Stimulated activated CD4-positive, alpha-beta T cell treated with anti-CD3 and anti-CD28 coated beads, Interleukin-1b, Interleukin-23, amount 100 ng/mL, for 48 hours (primary cell): ENCODE measurements at places on chromosomes 5 and 9.

DNA sequence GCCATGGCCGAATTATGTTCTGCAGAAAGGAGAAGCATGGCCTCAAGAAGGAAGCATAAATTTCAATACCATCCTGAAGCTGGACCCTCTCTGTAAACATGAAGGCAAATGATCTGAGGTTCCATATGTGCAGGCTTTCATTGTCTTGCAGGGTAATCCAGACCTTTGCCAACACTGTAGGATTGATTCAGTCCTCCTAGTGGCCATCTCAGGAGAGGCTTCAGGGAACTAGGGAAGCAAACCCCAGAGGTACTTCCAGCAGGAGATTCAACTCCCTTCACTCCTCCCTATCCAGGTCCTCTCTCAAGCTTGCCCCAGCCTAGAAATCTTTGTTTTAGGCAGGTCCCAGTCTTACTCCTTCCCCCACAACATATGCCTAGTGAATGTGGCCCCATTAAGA is 99.3 kb upstream of the HCN1 start:
- no peak for DNase-seq

DNA sequence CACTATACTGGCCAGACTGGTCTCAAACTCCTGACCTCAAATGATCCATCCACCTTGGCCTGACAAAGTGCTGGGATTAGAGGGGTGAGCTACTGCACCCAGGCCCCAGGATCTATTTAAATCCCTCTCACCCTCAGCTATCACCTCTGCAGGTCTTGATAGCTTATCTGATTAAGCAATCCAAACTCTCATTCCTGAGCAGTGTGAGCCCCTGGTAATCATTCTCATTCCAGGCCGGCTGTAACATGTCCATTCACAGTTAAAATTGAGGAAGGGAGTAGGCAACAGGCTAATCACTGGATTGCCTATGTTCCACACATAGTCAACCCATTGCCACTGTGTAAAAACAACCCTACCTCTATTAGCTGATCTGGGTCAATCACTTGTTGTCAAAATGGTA is 111.1 kb downstream of the AGTPBP1 start:
- DNase-seq = no peak

GRCh38 chr9:38086496-38086895 is 17.5 kb upstream of the SHB start:
- DNase-seq = no peak

GRCh38 chr9:108626743-108627142 is 229.0 kb downstream of the ACTL7B start:
- DNase-seq = no peak

GRCh38 chr5:24497145-24497544 is 147.6 kb downstream of the CDH10 start:
- no peak for DNase-seq

DNA sequence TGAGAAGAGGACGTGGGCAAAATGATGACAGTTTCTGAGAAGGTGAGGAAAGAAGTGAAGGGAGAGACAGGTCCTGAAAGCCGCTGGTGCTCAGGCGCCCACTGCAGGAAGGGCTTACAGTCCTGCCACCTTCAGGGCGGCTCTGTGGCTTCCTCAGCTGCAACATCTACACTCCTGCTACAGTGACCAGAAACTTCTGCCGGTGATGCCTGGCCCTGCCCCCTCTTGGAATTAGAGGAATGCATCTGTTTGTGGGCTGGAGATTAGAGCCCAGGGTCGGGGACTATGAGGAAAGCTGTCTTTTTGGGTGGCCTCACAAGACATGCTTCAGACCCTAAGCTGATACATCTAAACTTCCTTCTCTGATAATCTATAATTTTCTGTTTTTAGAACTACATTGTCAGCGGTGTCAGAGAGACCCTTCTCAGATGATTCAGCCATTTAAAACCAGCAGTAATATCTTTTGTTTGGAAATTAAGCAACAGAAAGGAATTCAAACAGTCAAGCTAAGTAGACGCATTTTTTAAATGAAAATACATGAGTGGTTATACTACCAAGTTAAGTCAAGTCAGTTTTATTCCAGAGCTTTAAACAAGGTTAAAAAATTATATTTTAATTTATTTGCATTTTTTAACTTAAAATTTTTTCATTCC is 30.4 kb downstream of the PRDM6 start:
- no peak for DNase-seq

GRCh38 chr5:62653001-62653863 is 74.6 kb downstream of the LRRC70 start:
- no peak for DNase-seq

DNA sequence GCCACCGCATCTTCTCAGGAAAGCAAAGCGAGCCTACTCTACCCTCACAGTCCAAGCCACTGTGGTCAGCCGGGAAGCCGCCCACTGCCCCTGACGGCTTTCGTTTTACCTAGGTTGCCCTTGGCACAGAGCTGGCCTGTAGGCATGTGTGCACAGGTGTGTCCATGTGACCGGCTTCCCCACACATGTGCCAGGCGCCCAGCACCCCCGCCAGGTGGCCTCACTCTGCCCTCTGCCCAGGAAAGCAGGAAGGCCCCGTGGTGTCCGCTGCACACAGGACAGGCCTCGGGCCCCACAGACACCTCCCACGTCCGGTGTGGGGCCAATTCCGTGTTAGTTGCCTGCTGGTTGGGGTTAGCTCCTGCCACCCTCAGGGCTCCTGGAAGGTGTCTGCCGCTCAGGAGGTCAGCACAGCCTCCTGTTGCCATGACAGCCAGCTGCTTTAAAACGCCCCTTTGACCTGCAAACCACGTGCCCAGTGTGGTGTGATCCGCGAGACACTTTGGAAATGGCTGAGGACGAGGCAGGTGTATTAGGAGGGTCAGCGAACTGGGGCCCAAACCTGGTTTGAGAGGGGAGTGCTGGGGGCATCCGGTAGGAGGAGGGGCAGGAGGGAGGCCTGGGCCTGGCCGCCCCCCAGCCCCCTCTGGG is 28.7 kb downstream of the TPPP start:
- DNase-seq = no peak

DNA sequence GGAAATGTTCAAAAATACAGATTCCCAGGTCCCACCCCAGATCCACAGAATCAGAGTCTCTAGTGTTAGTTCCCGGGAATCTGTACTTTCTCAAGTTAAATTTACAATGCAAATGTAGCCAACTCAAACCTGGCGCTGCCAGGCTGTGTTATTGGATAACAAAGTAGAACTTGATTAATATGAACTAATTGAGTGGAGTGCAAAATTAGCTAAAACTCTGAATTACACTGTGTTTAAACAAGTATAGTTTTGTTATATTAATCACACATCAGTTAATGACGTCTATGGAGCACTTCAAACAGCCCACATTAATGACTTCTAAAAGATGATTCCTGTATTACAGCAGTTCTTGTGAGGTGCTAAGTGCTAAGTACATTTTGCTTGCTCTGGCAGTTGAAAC is 32.4 kb upstream of the CYFIP2 start:
- no peak for DNase-seq

DNA sequence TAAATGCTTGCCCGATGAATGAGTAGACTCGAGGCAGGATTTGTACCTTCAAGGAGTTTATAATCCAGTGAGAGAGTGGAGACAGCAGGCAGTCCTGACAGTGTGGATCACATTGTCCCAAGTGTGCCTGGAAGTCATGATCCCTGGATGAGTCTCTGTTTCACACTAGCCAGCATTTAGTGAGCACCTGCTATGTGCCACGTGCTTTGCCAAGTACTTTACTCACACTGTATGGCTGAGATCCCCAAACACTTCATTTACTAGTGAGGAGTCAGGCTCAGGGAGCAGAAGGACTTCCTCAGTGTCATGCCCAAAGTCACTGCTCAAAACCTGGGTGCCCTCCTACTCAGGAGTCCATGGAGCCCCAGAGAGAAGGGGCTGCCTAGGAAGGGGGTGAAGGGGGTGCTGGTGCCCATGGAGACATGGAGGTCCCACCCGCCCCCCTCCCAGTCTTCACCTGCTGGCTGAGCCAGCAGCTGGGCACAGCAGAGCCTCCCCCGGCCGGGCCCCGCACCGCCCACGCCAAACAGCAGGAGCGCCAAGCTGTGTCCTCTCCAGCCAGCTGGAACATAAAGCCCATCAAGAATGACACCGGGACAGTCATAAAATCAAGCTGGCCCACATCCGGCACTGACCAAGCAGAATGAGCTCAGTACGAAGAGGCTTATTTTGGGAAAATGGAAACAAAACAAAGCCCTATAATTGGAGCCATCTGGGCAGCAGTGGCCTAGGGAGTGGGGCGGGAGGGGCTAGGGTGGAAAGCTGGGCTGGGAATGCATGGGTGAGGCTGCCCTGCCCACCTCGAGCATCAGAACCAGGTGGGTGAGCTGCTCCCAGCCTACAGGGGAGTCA is 10.6 kb downstream of the LAMC3 start:
- no peak for DNase-seq
